ENCODE measurements at places on chromosomes 7 and 10.

DNA sequence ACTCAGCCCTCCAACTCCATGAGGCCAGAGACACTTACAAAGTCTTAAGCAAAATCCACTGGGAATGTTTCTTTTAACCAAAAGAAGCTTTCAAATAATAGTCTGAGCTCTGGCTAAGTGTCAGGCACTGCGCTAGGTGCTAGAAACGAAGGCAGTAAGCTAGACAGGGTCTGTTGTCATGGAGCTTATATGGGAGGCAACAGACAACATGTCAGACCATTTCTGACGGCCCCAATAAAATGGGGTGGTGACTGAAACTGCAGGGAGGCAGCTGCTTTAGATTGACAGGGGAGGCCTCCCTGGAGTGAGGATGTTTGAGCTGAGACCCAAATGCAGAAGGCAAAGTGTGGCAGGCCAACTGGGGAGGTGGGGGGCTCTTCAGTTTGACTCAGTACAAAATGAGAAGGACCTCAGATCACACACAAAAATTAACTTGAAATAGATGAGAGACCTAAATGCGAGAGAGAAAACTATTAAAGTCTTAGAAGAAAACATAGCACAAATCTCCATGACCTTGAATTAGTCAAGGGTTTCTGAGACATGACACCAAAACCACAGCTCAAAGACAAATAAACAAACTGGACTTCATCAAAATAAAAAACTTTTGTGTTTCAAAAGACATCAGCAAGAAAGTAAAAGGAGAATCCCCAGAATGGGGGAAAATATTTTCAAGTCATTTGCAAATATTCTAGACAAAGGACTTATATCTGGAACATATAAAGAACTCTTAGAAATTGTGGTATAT is 40.6 kb downstream of the SH3PXD2A start:
- DNase-seq = no peak

DNA sequence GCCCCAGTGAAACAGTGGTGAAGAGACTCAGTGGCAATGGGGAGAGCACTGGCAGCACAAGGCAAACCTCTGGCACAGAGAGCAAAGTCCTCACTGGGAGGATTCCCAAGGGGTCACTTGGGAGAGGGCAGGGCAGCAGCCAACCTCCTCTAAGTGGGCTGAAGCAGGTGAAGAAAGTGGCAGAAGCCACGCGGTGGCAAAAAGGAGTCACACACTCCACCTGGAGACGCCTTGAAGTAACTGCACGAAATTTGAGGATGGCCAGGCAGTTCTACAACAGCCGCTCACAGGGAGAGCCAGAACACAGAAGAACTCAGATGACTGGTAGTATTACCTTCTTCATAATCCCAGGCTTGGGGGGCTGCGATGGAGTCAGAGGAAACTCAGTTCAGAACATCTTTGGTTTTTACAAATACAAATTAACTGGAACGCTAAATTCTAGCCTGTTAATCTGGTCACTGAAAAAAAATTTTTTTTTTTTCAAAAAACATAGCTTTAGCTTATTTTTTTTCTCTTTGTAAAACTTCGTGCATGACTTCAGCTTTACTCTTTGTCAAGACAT is 574 bp upstream of the IL6 start:
- DNase-seq = no peak

DNA sequence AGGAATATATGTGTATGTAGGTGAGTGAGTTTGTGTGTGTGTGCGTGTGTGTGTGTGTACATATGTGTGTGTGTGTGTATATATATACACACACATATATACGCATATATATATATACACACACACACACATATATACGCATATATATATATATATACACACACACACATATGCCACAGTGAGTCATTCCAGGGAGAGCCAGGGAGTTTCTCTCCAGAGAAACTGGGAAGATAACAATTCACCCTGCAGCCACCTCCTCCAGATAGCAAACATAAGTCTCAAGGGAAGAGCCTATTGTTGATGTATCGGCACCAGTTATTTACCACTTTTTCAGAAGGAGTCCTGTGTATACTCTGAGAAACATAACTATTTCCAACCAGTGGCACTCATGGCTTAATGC is 102.3 kb upstream of the STK17A start:
- no peak for DNase-seq

- DNase-seq = no peak
These were observed 75.4 kb downstream of the NUDCD3 start for GRCh38 chr7:44415047-44415446.

DNA sequence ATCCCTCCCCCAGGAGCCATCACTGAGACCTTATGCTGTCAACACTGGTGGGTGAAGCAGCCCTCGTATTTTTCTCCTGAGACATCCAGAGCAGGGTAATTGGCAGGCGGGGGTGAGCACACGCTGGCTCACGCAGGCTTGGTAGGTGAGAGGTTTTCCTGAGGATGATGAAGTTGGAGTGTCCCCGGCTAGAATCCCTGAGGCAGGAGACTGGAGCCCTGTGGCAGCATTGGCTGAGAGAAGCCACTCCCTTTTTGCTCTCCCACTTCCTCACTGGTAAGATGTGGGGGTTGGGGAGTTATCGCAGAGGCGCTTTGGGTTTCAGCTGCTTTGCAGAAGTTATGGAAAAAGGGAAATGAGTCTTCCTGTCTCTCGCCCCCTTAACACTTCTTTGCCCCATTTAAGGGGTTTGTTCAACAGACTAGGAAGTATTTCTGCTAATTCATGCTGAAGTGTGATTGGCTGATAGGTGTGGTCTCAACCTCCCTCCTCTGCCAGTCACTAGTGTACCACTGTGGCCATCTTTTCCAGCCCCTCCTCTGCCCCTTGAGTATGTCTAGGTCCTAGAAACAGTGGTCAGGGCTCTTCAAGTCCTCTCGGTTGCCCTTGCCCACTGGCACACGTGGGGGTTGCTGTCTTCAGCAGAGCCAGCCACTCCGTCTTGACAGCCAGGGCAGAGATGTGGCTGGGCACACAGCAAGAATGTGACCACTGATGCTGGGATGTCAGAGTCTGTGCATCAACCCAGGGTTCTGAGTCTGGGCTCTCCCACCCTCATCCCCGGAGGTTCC is 5.7 kb downstream of the ARPC1B start:
- DNase-seq = peak; percentile 93

DNA sequence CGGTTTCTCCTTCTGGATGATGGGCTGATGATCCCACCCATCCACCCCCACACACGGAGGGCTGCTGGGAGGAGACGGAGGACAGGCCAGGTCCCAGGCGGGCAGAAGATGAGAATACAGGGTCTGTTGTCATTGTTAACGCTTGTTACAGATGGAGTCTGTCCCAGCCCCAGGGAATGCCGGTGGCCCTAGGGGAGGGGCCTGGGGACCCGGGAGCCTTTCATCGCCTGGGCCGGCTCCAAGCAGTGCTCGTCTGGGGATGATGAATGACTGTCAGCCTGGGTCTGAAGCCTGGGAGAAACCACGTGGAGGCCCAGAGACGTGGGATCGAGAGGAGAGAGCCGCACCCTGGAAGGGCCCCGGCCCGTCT is 69.2 kb downstream of the UNCX start:
- no peak for DNase-seq

GRCh38 chr10:62816331-62817120 is at the start of gene EGR2:
Gene EGR2 (minus strand): TSS chr10:62816366. CDS start chr10:62816029, 337 bp downstream.
- DNase-seq = peak; percentile 95

DNA sequence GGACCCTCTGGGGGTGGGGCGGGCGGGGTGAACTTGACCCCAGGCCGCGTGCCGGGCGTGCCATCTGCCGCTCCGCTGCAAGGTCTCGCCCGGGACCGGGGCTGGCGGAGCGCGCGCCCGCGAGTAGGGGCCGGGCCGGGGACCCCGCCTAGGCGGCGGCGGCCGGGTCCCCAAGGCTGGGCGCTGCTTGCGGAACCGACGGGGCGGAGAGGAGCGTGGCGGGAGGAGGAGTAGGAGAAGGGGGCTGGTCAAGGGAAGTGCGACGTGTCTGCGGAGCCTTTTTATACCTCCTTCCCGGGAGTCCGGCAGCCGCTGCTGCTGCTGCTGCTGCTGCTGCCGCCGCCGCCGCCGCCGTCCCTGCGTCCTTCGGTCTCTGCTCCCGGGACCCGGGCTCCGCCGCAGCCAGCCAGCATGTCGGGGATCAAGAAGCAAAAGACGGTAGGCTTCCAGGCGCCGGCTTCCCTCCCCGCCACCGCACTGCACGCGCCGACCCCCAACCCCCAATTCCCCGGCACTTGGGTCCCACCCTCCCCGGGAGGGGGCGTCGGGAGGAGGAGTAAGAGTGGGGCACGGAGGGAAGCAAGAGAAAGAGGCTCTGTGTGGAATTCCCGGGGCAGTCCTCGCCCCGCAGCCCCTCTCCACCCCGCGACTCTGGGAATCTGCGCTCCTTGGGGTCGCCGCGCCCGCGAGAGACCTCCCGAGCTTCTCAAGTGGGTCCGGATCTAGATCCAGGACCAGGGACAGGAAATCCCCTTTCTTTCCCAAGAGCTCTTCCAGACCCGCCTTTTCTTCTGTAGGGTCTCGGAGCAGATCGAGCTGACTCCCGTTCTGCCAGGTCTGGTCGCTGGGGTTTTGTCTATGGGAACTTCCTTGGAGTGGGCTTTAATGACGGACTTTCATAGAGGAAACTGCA is at the start of gene PAPSS2:
Gene PAPSS2, plus strand, starts transcription at position 308 of the 913 bp plus-strand sequence. Its CDS starts 104 bp downstream, at position 412.
- no peak for DNase-seq

DNA sequence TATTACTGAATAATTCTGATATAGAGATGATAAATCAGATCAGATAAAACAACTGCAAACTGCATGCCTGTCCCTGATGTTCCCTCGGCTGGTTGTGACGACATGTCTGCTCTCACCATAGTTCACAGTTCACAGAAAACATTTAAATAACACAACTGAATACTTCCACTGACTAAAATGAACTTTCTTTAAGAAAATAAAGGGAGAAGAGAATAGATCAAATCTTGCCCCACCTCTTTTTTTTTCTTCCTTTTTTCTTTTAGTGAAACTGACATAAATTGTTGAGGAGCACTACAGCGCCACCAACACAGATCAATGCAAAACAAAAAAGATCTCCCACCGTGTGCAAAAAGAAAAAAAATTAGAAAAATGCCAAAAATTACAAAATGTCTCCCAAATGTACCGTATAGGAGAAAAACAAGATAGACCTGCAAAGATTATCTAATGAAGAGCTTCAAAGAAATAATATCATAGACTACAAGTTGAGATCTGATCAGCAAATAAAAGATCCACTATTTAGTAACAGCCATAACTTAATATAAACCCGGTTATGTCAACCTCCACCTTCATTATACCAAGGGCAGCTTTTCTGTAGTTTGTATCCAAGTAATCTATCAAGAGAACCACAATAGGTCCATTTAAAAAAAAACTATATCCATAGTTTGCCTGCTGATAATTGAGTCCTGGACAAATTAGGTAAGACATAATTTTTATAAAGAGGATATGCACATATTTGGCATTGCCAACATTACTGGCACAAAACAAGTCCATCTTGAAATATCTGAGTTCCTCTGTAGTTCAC is 30.7 kb upstream of the EPC1 start:
- no peak for DNase-seq

GRCh38 chr7:150756166-150756565 is 18.9 kb downstream of the GIMAP5 start:
- DNase-seq = no peak

GRCh38 chr10:86520871-86521677 is 518 bp downstream of the WAPL start:
- no peak for DNase-seq

- DNase-seq = no peak
These were observed 225.4 kb upstream of the PHYHIPL start for GRCh38 chr10:58951087-58951486.

- no peak for DNase-seq
These were observed 27.3 kb upstream of the INHBA start for GRCh38 chr7:41730161-41730560.

DNA sequence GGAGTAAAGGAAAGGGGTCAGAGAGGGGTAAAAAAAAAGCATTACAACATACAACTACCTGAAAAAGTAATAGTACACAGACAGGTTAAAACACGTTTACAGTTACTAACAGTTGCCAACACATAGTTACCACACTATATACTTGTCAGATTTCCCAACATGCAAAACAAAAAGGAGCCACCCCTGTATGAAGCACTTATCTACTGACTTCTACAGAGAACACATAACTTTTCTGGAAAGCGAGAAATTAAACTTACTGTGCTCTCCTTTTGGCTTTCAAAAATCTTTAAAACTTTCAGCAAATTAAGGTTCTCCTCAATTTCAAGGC is 2.1 kb downstream of the ABI1 start:
- no peak for DNase-seq

GRCh38 chr10:10045765-10046028 is 972.0 kb upstream of the CELF2 start:
- no peak for DNase-seq

GRCh38 chr10:113518816-113519591 is 33.8 kb upstream of the HABP2 start:
- DNase-seq = no peak

GRCh38 chr7:111429781-111430180 is 132.5 kb downstream of the IMMP2L start:
- DNase-seq = no peak

GRCh38 chr7:99740573-99741440 is 5.8 kb upstream of the CYP3A7 start:
- no peak for DNase-seq

GRCh38 chr7:100612730-100613390 is 520 bp downstream of the MOSPD3 start:
- DNase-seq = no peak

DNA sequence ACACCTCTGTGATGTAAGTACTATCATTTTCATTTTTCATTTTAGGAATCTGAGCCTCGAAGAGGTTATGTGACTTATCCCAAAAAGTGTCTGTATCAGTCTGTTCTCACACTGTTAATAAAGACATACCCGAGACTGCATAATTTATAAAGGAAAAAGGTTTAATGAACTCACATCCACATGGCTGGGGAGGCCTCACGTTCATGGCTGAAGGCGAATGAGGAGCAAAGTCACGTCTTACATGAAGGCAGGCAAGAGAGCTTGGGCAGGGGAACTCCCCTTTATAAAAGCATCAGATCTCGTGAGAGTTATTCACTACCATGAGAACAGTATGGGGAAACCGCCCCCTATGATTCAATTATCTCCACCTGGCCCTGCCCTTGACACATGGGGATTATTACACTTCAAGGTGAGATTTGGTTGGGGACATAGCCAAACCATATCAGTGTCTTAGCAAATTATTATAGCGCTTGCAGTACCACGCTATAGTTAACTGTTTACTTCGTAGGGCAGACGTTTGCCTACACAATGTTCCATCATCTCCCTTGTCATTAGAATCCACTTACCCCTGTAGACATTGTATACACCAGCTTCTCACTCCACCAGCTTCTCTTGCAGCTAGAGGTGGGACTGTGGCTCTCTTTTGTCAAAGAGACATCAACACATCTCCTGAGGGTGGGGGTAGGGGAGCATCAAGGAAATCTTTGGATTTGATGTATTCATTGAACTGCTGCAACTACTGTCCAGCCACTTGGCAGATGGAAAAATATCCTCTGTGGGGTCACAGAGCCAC is 15.4 kb upstream of the NMT2 start:
- DNase-seq = no peak
